ENCODE measurements at places on chromosomes 6 and 20.

DNA sequence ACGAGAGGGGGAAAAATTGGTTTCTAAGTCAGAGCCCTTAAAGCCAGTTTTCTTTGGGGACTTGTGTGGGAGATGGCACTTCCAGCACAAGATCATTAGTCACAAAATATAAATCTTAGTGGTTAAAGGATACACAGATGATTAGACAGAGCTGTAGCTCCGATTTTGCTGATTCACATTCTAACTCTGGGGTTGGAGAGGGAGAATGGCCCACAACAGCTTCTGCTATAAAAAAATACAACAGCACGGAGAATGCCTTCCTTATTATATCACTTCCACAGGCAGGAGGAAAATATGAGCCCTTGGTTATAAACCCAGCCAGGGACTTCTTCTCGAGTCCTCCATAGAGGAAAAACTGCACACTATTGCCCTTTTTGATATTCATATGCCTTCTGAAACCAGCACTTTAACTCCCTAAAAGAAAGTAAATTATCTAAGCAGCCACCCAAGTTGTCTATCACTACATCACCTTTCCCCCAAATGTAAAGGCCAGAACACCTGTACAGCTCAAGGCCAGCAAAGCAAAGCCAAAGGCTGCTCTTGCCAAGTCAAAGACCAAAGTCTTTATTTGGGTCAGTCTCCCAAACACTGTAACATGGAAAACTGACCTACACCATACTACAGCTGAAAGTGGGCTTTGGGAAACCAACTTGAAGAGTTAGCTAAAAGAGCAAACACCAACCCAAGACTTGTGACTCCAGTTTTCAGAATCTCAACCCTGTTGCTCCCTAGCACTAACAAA, 10.4 kb downstream of the MRPL14 start:
- DNase-seq: no peak

DNA sequence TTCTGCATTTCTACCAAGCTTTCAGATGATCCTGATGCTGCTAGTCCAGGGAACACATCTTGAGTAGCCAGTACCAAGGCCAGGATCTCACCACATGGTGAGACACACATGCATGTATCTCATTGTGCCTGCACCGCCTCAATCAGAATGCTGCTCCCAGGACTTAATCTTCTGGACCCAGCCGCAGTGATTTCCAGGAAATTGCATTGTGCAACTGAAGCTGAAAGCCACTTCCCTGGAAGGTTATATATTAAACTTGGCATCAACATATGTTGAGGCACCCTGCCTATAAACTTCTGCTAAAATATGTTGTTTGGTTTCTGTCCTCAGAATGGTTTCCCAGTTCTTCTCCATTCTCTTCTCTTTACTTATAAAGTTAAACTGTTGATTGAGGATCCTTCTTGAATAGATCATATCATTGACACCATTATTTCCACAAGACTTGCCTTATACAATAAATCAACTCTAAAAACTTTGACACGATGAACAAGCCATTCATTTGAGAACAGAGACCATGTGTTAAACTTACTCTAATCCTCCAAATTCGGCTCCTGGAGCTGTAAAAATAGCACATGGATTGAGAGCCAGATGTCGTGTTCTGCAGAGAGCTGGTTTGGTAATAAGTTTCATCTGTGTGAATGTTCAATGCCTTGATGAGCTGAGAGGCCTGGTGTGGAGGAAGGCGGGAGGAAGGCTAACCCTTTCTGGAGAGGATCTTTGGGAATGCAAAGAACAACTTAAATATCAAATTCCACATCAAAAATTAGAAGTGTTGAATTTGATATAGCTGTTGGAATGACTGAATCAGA, 65.0 kb upstream of the PCSK2 start:
- no peak for DNase-seq

DNA sequence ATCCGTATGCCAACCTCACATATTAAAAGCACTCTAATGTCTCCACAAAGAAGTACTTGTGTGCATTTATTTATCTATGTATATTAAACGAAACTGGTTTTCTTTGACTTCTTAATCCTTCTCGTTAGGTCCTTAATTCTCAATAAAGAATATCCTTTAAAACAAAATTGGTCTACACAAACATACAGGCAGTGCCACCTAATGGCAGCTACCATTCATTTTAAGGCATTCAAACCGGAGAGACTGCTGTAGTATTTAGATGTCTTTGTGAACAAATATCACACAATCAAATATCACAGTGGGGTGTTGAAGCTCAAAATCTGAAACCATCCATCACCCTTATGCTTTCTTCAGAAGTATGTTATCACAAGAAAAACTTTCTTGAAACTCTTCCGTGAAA, 96.6 kb upstream of the IRAK1BP1 start:
- DNase-seq: no peak

DNA sequence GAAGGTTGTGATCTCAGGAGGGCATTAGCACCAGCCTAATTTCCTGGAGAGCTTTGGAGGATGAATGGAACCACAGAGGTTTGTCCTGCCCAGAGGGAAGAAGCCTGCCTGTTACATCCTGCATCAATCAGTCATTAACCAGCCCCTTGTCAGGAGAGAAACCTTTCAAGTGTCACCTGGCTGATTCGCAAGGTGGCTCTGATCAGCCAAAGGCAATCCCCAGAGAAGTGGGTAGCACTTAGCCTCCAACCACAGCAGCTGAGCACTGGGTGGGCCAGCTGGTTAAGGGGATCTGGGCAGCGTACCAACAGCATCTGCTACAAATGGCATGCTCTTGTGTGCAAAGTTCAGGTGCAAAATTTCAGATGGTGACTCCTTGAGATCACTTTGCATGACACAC, 26.9 kb downstream of the ANKEF1 start:
- DNase-seq: no peak

DNA sequence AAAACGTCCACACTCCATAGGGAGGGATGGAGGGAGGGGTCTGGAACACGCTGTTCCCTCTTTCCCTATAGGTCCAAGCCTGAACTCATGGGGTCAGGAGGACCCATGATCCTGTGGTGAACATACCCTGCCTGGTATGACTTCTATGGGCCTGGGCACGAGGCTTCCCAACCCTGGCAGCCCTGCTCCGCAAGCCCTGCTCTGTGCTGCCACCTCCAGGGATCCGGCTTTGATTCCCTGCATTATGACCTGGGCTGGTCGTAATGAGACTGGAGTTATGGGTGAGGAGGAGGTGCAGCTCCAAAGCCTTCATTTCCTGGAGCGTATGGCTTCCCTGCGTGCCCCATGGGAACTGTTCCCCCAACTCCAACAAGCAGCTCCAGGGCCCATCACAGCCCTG, 54.9 kb downstream of the CDH22 start:
- DNase-seq: no peak

DNA sequence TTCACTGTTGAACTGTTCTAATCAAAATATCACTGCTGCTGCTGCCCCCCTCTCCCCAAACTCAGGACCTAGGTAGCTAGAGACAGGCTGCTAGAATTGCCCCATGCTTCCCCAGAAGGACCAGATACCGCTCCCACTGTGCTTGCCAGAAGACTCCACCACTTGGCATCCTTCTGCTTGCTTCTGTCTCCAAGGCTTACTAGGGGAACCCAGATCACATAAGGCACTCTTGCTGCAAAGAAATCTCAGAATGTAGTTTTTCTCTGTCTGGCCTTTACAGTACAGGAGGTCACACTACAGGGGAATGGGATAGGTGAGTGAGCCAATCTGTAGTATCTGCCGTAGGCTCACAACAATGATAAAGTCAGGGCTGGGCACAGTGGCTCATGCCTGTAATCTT, 21.5 kb upstream of the SLC9A8 start:
- no peak for DNase-seq
